Amygdala (tissue), 56 donors: ENCODE measurements at places on chromosomes 5 and 9.

DNA sequence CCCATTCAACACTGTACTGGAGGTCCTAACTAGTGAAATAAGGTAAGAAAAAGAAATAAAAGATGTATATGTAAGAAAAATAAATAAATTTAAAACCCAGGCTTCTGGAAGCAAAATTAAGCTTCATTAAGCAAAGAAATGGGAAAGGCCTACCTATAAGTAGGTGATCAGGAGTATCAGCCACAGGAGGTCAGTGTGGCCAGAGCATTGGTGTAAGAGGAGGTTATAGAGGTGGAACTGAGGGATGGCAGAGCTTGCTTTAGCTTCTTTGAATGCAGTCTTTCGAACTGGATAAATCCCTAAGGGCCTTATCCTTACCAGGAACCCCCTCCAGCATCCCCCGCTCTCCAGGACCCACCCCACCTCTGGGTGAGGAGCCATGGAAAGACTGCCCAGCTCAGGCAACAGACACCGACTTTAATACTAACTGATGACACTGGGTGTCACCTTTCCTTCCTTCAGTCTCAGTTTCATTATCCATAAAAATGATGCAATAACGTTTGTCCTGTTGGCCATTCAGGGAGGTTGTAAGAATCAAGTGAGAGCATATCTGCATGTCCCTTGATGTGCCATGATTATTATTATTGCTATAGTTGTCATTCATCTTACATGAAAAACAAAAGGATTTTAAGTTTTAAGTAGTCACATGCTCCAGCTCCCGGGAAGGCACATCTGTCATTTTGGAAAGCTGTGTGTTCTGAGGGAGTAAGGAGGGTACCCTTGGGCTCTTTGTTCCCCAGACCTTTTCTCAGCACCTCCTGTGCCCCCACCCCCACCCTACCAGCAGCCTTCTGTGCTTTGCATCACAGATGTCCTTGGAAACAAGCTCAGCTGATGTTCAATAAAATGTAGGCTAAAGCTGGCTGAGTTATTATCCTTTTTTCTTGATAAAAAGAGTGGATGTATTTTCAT, 50.8 kb upstream of the CTNNA1 start:
- DNase-seq, result no peak

DNA sequence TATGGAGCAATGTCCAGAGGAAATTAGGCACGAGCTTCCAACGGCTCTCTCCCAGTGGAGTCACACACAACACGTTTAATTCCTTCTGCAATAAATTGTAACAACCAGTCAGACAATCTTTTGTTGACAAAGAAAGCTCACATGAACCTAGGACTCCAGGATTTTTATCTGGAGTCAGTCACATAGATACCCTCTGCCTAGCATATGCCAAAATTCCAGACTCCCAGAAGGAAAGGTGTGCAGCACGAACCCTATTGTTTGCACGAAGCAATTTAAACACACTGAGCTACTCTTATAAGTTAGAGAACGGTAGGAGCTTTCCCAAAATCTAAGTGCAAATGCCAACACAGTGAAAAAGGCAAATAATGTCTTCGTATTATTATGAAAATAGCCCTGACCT, 67.1 kb downstream of the TEX10 start:
- DNase-seq, result no peak

- DNase-seq, result no peak
These were observed 457 bp downstream of the UGCG start for GRCh38 chr9:111896942-111897600.

- no peak for DNase-seq
These were observed 121.2 kb downstream of the PALM2AKAP2 start for GRCh38 chr9:109901201-109901600.

GRCh38 chr5:58985759-58986158, 402.9 kb downstream of the RAB3C start:
- no peak for DNase-seq

GRCh38 chr9:33065157-33066076, 11.1 kb downstream of the SMU1 start:
- no peak for DNase-seq

GRCh38 chr5:50684721-50685120, 18.3 kb downstream of the PARP8 start:
- no peak for DNase-seq

- no peak for DNase-seq
These were observed 49.7 kb downstream of the ACTBL2 start for GRCh38 chr5:57432876-57433275.

GRCh38 chr5:111472579-111472978, 39.8 kb downstream of the STARD4 start:
- DNase-seq, result no peak

GRCh38 chr5:8458038-8458383, 589.1 kb downstream of the MTRR start:
- no peak for DNase-seq

- no peak for DNase-seq
These were observed 159.7 kb upstream of the CDH12 start for GRCh38 chr5:23012842-23013241.

DNA sequence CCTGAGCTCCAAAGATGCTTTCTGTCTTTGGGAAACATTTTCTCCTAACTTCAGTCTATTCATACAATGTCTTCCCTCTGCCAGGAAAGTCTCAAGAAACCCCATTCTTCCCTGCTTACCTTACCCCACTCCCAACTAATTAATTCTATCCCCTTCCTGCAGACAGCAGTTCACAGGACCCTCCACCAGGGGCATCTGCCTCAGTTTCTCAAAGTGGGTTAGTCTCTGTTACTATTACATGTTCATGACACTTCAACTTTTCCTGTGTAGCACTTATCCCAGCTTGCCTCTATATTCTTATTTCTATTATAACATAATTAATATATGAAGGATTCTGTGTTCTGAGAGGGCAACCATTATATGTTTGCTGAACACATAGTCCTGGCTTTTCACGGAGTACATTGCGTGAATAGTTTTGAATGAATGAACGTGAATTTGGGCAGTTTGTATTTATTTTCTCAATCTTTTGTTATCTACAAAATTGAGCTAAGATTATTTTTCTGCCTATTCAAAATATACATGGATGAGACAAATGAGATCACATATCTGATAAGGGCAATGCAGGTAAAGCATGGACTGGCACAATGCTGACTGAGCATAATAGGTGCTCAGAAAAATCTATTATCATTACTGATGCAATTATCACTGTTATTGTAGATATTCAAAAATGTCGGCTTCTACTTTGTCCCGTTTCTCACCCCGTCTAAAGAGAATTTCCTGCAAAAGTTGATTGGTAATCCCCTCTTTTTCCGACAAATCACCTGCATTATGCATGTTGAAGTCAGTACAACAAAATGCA, 341.1 kb downstream of the BRINP1 start:
- DNase-seq, result no peak

DNA sequence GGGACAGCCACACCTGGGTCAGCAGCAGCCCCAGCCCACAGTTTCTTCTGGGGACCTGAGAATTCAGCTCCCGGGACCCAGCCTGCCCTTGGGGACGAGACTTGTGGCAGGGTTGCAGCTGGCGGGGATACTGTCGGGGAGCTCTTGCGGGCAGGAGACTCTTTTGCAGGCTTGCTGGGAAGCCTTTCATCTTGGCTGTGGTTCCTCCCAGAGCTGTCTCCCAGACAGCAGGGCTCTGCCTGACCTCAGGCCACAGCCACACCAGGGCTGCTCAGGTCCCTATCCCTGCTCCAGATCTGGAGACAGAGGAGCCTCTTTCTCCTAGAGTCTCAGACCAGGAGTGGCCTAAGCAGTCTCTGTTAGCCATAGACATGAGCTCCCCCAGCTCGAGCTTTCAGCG, 4.7 kb upstream of the MYMK start:
- no peak for DNase-seq

DNA sequence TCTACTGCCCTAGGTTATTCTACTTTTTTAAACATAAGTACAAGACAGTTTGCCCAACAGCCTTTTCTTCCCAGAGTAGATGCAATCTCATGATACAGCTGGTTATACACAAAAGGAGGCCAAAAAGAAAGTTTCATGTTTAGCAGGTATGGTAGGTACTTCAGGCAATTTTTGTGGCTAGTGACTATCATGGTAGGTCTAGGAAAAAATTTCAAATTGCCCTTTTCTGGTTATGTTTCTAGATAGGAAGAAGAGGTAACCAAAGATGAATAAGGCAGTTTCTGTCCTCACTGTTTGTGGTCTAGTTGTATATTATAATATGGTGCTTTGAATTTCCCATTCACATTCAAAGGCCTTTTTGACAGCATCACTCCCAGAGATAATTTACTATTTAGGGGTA, 19.7 kb downstream of the MEGF9 start:
- DNase-seq, result no peak

DNA sequence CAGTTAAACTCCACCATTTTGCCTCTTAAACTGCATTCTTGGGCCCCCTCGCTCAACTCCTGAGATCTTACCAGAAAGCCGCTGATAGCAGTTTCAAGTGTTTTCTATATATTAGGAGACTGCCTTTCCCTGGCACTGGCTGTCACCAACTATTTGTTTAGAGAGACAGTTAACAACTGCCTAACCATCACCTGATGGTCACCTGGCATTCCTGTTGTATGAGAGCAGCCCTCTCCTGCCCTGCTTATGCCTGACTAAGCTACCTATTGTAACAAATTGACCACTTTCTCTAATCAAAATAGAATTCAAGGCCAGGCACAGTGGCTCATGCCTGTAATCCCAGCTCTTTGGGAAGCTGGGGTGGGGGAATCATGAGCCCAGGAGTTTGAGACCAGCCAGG, 28.0 kb upstream of the SIL1 start:
- no peak for DNase-seq

- no peak for DNase-seq
These were observed 179.8 kb upstream of the PPP1R26 start for GRCh38 chr9:135299651-135300345.

DNA sequence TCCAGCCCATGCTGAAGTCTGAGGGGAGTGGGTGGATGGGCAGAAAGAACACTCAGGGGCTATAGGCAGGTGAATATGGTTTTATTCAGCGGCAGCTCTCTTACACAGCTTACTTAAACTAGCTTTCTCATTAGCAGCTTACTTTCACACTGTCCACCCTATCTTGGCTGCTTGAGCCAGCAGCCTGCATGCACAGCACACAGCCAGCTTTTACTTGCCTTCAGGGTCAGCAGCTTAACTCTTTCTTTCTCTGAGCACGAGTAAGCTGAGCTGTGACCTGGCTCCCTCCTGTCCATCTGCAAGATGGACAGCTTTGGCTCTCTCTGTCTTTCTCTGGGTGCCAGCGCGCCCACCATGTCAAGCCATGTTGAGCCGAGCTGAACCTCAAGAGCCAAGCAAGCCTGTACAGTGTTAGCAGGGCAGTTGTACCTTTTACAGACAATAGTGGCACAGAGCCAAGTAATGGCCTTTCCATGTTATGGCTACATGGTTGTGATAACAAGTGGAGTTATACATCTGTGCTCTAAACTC, 1054.9 kb downstream of the PTPRD start:
- no peak for DNase-seq

GRCh38 chr5:173919443-173919842, 31.3 kb downstream of the CPEB4 start:
- DNase-seq, result no peak

DNA sequence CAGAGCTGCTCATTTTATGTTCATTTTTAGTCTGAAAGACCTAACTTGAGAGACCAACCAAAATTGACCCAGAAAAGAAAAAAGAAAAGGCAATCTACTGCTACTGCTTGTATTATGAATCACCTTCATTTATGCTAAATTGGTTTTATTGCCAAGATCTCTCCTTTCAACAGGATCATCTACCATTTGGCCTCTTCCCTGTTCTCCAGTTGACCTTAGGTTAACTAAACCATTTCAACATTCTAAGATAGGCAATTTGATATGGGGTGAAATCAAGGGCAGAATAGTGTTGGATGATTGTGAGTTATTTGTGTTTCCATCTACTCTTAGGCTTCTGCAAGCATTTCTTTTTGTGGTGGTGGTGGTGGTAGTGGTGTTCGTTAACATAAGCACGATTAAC, 48.3 kb upstream of the POU4F3 start:
- no peak for DNase-seq

DNA sequence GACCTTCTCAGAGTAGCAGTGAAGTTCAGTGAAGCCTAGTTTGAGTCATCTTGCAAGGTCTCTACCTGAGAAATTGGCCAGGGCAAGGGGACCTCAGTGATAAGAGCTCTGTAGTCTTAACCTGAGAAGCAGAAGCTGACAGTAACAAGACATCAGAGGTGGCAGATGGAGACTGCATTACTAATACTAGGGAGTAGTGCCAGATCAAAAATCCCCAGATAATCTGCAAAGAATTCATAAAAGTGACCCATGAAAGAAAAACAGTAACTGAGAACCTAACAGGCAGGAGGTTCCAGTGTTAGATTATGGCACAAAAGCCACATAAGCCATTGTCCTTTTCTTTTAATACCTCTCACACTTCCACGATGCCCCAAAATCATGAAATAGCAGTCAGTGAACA, 175.5 kb downstream of the MUSK start:
- DNase-seq, result no peak

DNA sequence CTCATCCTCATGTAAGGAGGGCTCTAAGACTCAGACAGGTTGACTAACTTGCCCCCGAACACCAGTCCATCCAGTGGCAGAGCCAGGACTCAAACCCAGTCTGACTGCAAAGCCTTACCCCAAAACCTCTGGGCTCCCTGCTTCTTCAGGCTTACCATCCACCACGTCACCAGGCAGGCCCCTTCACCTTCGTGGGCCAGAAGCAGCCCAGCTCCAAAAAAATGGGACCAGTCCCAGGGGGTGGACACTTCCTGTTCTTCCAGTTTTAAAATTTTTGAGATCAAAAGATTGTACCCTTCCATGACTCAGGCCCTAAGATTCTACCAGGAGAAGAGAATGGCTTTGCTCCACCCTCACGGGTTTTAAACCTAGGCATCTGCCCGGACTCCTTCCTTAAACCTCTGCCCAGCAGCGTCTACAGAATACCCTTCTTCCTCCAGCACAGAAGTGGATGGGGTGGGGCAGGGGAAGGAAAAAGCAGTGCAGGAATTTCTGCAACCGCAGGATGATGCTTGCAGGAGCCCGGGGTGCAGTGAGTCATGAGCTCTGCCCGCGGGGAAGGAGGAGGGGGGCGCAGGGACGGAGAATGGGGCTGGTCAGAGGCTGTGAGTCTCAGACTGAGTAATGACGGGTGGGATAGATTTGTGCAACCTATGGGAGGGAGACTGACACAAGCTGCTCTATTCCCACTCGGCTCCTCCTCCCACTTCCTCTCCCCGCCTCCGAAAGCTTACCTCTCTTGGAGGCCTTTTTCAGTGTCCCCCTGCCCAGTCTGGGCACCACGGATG, 50.4 kb upstream of the STXBP1 start:
- DNase-seq, result no peak

DNA sequence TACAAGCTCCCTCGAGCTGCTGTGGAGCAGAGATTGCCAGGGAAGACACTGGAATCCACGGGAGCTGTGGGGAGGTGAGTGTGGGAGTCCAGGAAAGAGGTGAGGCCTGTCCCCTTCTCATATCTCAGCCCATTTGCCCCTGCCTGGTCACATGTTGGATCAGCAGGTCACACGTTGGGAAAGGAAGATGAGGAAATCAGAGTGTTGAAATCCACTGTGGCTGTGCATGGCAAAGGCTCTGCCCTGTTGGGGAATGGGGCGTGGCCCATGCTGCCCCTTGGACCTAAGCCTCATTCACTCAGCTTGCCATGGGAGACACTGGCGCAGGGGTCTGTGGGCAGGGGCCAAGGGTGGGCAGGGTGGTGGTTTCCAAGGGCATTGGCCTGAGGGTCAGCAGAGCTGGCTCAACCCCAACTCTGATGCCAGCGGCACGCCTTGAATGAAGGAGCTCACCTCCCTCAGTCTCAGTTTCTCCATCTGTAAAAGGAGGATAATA, 85.4 kb upstream of the CPEB4 start:
- DNase-seq, result no peak

GRCh38 chr5:148583421-148583965, 70.8 kb downstream of the HTR4 start:
- no peak for DNase-seq

- no peak for DNase-seq
These were observed 182.4 kb downstream of the IRX1 start for GRCh38 chr5:3778000-3778550.

GRCh38 chr9:35891646-35892045, 14.4 kb upstream of the HRCT1 start:
- DNase-seq, result no peak
